ENCODE measurements at places on chromosomes 6 and 20. TPM values are rescaled to one million over a fixed set of nuclear protein-coding genes. Genes with fewer than 3 reads are reported as not detected.

The C20orf204 gene
- polyA plus RNA-seq, result 0.06 TPM

The TENT5A gene
- 1.2 TPM for polyA plus RNA-seq

The ABHD16B gene
- not detected for polyA plus RNA-seq

The NKAIN4 gene
- not detected for polyA plus RNA-seq

The TFAP2B gene
- polyA plus RNA-seq, result 0.01 TPM
